Head of caudate nucleus (tissue), 42 donors: ENCODE measurements at places on chromosomes 5 and 9.
A peak's percentile ranks its signal among the peaks of the same experiment; 100 is the strongest.

DNA sequence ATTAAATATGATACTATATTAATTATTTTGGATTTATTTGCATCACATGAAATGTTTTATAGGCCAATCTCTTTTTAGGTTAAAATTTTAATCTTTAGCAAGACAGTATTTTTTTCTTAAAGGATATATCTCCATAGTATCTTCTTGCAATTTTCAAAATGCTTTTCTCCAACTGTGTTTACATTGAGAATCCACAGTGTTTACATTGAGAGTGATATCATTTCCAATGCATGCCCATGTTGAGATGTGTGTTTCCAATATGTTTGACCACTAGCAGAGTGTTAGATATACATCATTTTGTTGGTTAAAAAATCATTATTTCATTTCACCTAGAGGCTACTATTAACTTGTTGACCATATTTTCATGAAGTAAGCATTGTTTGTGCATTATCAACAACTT is 17.3 kb downstream of the VCAN start:
- DNase-seq = no peak

DNA sequence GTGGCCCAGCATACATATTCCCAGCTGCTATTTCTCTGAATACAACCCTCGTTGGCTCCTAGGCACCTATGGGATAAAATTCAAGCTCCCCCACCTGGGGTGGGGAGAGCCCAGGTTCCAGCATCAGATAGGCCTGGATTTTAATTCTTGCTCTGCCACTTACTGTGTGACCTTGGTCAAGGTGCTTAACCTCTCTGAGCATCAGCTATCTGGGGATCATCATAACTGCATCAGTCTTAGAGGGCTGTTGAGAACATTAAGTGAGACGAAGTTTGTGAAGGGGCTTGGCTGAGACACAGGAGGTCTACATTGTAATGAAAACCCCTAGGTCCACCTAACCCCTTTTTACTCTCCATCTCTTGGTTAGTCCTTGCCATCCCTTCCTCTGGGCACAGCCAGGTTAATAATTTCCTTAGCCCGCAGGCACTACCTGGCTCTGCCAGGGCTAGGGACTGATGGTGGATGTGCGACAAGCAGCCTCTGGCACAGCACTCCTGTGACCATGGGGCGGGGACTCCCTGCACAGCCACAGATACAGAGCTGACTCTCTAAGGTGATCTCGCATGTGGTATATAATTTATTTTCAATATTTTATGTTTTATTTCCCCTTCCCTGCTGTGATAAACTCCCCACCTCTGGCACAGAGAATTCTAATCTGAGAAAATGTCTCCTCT is 68.7 kb downstream of the CRB2 start:
- DNase-seq = no peak

GRCh38 chr5:157555037-157555640 is 20.4 kb downstream of the ADAM19 start:
- no peak for DNase-seq

- DNase-seq = no peak
Measured at GRCh38 chr5:57900381-57900944, 417.9 kb upstream of the ACTBL2 start.

GRCh38 chr9:122053064-122053463 is 40.0 kb downstream of the TTLL11 start:
- no peak for DNase-seq

DNA sequence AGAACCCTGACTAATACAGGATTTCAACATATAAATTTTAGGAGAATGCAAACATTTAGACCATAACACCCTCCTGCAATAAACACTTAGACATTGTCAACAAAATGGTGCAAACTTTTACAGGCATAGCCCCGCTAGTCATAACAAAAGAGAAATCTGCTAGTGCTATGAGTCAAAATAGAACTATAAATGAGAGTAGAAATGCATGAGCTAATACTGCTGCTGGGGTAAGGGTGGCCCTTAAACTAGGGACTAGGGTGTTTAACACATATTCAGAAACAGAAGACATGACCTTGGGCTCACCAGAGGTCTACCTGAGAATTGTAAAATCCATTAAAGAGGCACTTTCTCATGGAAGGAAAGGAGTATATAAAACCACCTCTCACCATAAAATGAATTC is 131.6 kb downstream of the TLR4 start:
- no peak for DNase-seq

DNA sequence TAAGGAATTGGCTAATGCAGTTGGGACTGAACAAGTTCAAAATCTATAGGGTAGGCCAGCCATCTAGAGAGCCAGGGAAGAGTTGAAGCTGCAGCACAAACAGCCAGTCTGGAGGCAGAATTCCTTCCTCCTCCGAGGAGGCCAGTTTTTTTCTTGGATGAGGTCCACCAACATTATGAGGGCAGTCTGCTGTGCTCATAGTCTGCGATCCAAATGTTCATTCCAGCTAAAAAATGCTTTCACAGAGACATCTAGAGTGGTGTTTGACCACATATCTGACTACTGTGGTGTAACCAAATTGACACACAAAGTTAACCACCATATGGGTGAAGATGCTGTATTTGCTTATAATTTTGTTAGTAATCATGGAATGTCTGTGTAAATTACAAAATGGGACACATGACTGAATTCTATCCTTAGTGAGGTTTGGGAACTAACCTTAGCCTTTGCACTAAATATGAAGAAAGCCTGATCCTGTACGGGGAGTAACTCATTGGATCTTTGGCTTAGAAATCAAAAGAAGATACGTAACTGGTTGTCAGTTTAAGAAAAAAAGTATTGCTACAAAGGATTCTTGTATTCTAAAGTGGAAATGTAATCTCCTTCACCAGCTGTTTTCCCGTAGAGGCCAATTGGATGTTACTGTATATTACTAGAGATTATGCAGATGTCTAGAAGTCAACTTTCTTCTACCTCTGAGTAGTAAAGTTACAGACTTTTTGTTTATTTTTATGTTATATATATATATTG is 70.6 kb downstream of the SPIN1 start:
- DNase-seq = no peak

- DNase-seq = peak; percentile 74
Measured at GRCh38 chr9:75265525-75265972, 177.2 kb downstream of the OSTF1 start.

- DNase-seq = peak; percentile 12
Measured at GRCh38 chr5:122192497-122193496, 63.5 kb downstream of the ZNF474 start.

- DNase-seq = no peak
Measured at GRCh38 chr9:18981476-18982261, 51.3 kb downstream of the SAXO1 start.

DNA sequence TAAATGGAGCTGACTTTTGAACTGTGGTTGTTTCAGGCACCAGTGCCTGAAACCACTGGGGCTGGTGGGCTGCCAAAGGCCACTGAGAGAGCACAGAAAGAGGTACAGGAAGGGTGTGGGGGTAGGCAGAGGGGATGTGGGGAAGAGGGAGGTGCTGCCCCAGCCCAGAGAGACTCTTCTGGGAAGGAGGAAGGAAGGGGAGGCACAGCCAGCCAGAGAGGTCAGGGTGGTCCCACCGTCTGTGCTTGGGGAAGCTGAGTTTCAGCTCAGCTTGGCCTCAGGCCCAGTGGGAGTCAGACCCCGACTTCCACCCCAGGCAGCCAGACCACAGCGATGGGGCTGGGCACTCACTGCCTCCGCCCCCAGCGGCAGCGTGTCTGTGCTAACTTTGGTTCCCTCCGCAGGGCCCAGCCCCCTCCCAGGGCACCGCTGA is 8.6 kb upstream of the PHYKPL start:
- peak; percentile 34 for DNase-seq

DNA sequence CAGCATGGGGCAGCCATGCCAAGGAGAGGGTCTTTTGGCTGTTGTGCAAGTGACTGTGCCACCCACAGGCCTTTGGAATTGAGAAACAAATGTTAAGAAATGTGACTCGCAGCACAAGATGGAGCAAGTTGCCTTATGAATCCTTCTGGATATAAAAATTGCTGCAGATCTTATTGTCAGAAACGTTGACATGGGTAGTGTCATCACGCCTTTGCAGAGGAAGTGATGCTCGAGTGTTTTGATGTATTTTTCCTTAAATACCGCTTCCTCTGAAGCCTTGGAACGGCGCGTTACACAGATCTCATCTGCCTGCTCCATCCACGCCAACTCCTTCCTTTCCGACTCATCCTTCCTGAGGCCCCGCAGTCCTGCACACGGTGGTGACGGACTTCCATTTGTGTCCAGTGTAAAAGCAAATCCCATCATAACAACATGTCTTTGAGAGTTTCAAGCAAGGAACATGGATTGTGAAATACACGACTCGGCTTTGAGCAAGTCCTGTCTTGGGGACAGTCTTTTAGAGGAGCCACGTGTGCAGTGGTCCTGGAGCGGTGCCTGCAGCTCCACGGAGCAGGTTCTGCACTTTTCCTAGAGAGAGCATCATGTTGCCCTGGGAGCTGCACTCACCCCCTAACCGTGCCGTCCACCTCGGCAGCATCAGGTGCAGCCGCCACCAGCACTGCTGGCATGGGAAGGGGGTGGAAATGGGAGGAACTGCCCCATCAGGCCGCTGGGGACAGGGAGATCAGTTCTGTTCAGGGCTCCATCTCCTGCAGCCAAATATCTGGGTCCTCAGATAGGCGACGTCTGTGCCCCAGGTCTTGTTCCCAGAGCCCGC is 15.1 kb downstream of the ROPN1L start:
- peak; percentile 22 for DNase-seq

GRCh38 chr5:115325296-115325959 is 29.0 kb upstream of the CCDC112 start:
- DNase-seq = no peak

- no peak for DNase-seq
Measured at GRCh38 chr5:1445313-1445688, at the start of gene SLC6A3. SLC6A3 (minus strand) TSS chr5:1445440; CDS start chr5:1443197, 2,243 bp downstream.

DNA sequence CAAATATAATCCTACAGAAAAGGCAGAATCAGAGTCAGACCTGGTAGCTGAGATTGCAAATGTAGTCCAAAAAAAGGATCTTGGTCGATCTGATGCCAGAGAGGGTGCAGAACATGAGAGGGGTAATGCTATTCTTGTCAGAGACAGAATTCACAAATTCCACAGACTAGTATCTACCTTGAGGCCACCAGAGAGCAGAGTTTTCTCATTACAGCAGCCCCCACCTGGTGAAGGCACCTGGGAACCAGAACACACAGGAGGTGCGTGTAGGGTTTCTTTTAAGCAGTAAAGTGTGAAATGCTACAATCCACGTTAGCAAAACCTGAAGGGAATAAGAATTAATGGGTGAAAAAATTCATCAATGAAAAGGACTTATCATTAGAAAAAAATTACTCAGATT is 145.8 kb downstream of the GIN1 start:
- no peak for DNase-seq

GRCh38 chr9:108830272-108830671 is 25.5 kb downstream of the ACTL7B start:
- DNase-seq = no peak

DNA sequence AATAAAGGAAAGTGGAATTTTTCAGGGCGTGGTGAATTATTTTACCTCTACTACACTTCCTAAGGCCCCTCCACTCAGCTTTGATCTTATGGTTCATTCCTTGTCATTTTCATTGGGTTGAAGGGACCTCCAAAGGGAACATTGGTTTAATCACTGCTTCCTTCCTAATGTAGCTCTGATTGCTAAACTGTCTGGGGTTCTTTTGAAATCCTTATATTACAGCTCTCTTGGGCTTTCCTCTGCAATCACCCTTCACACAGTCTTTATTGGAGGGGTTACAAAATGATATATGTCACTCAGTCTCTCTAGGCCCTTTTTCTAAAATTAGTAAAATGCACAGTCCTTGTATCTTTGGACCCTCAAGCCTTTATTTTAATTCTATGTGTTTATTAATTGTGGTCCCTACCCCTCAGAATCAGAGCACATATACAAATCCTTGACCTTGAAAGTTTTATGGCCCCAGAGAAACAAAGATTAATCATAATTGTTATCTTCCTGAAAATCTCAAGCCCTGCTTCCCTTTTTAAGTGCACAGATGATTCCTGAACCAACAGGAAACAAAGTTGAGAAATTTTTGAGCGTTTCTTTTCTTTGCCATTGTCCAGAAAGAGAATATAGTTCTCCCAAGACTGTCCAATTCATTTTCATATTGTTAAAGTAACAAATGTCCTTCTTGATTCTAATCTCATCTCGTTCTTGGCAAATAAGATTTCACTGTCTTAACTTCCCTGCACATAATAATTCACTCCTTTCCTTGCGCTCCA is 330.0 kb downstream of the ARRDC3 start:
- no peak for DNase-seq

- DNase-seq = no peak
Measured at GRCh38 chr5:101955891-101956290, 340.2 kb downstream of the SLCO4C1 start.

DNA sequence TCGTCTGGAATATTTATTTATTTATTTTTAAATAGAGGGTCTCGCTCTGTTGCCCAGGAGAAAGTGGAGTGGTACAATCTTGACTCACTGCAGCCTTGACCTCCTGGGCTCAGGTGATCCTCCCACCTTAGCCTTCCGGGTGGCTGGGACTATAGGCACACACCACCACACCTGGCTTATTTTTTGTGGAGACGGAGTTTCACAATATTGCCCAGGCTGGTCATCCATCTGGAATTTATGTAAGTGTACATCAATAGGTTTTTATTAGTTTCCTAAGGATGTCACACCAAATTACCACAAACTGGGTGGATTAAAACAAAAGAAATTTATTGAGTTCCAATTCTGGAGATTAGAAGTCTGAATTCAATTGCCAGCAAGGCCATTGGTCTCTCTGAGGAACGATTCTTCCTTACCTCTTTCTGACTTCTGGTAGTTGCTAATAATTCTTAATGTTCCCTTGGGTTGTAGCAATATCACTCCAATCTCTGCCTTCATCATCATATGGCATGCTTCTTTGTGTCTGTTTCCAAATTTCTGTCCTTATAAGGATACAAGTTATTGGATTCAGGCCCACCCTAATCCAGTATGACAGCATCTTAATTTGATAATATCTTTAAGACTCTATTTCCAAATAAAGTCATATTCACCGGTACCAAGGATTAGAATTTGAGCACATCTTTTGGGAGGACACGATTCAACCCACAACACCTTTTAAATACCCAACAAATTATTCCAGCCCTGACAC is 16.3 kb upstream of the RAD23B start:
- no peak for DNase-seq

GRCh38 chr9:115291841-115292240 is 173.9 kb upstream of the TNC start:
- no peak for DNase-seq

DNA sequence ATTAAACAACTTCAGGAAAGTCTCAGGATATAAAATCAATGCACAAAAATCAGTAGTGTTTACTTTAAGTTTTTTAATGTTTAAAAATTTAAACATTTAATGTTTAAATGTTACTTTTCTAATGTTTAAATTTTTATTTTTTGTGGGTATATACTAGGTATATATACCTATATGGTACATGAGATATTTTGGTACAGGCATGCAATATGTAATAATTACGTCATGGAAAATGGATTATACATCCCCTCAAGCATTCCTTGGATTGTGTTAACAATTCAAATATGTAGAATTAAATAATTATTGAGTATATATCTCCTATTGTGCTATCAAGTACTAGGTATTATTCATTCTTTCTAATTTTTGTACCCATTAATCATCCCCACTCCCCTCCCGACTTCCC is 291.3 kb downstream of the TMEM232 start:
- no peak for DNase-seq

GRCh38 chr9:136686794-136687711 is at the start of gene AGPAT2:
AGPAT2 (minus strand) TSS chr9:136687457; CDS start chr9:136687357, 100 bp downstream.
- DNase-seq = peak; percentile 48

GRCh38 chr5:121596882-121597281 is 254.8 kb upstream of the FTMT start:
- no peak for DNase-seq
